ENCODE measurements at places on chromosomes 5 and 9.

DNA sequence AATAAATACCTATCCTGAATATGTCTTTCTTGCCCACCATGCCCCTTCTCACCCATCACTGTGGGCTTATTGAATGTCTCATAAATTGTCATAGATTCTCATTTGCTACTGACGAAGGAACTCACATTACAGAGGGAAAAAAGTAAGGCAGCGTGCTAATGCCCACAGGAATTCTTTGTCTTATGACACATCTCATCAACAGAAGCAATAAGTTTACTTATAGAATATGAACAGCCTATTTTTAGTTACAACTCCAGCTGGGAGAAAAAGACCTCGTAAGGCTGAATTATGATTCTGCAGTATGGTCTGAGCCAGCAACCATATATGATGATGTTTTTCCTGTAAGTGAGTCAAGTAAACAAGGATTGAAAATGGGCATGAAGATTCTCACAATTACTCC is 22.4 kb upstream of the ATG10 start:
- DNase-seq, result no peak

- DNase-seq, result no peak
Observed at GRCh38 chr5:13814301-13814700, 130.2 kb downstream of the DNAH5 start.

DNA sequence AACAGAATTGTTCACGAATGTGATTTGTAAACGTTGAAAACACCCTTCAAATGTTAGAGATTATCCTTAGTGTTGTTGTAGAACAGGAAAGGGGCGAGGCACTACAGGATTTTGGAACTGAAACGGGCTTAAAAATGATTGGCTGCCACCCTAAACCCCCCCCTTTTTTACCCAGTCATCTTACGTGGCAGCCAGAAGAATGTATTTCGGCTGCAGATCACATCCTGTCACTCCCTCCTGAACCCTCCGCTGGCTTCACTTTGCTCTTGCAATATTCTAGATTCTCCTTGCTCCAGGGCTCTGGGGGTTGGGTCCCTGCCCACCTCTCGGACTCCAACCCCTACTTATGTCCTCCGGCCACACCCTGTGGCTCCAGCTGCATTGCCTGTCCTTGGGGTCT is 13.9 kb upstream of the UNC5A start:
- no peak for DNase-seq

DNA sequence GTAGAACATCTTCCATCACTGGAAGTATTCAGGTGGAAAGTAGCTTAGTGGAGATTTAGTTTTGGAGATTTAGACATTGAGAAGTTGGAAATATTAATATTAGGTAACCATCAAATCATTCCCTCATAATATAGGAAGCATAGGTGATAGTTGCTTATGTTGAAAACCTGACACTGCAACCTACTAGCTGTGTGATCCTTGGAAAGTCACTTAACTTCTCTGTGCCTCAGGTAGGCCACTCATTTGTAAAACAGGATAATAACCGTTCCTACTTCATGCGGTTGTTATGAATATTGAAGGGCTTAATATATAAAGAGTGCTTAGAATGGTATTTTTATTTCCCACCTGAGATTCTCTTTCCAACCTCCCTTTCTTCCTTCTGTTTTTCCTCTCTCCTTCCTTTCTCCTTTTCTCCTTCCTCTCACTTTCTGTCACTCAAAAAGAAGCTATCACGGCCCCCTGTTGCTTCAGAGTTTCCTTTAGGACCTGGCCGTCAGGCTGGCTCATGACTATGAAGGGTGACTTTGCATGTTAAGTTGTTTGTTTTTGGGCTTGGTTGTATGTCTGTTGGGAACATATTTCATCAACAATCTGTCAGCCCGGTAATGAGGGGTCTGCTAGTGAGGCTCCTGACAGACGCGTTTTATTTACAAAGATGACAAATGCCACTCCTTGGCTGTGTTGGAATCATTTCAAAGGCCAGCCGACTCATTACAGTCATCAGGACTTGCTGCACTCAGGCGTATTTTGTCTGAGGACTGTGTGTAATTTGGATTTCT is 31.0 kb downstream of the DOCK2 start:
- no peak for DNase-seq

GRCh38 chr5:30849931-30850710 is 343.4 kb upstream of the CDH6 start:
- no peak for DNase-seq

DNA sequence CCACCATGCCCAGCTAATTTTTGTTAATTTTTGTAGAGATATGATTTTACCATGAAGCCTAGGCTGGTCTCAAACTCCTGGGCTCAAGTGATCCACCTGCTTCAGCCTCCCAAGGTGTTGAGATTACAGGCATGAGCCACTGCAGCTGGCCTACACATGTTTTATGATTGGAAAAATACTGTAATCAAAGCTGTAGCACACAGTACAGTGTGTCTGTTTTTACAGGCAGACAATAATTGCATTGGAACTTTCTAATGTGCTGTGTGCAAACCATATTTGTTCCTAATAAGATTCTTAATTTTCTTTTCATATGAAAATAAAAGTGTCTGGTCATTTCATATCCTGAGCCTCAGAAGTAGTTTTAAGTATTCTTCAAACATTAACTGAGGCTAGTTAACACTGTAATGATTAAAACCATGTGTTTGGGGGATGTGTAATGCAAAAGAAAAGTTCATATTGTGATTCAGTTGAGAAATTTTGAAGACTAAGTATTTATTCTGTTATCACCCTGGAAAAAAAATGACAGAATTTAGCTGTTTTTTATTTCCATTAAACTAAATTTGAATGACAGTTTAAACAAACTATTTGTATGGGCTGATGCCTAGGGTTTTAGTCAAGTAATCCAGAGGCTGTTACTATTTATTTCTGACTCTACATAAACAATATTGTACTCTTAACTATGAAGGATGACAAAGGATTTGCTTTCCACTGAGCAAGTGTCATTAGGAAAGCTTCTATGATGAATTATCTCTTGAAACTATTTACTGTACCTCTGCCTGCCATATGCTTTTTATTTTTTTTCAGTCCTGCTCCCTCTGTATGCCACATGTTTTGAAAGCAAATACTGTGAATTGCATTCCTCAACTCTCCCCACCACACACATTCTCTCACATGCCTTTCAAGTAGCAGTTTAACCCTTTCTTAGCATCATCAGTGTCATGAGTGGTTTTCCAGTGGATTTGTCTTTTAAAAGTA is 111.5 kb downstream of the MTREX start:
- DNase-seq, result no peak

- DNase-seq, result no peak
Observed at GRCh38 chr9:121654499-121655140, 3.2 kb downstream of the DAB2IP start.

DNA sequence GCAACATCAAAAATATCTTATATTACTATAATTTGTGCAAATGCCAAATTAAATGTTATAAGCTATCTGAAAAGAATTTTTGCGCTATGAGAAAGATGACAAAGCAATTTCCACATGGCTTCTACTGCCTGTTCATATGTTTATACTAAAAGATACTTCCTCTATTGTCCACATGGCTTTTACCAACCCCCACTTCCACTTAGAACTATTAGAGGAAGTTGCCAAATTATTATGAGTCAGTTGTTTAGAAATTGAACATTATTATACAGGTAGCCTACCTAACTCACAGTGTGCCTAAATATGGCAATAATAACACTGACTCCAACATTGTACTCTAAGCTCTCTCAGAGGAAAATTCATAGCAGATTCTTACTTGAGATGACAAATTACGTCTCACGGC is 37.6 kb upstream of the SLC27A6 start:
- DNase-seq, result no peak

- no peak for DNase-seq
Observed at GRCh38 chr5:157366741-157367674, 93.0 kb upstream of the NIPAL4 start.

GRCh38 chr5:79771387-79771786 is 81.8 kb downstream of the CMYA5 start:
- DNase-seq, result no peak

DNA sequence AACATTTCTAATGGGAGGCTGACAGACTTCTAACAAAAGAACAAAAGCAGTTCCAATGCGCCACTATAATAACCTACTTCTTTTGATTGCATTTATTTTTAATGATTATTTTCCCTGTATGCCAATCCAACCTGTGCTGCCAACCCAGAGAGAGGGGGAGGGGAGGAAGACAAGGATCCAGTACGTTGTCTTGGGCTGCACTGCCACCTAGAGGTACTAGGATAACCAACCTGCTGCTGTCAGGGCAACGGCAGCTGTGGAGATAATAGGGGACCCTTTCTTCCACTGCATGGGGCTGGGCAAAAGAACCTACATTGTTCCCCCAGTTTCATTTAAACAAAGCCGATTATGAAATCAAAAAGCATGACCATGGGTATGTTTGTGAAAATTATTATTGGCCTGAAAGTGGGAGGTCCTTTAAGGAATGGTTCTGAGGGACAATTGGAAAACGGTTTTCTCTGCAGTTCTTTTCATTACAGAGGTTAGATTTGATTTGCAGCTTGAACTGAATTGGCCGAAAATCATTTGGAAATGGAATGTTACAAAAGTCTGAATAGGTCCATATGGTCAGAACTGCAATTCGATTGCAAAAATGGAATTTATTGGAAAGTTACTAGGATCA is 101.3 kb downstream of the RASEF start:
- peak; percentile 20 for DNase-seq

- no peak for DNase-seq
Observed at GRCh38 chr5:170097934-170098333, 7.8 kb upstream of the FOXI1 start.

DNA sequence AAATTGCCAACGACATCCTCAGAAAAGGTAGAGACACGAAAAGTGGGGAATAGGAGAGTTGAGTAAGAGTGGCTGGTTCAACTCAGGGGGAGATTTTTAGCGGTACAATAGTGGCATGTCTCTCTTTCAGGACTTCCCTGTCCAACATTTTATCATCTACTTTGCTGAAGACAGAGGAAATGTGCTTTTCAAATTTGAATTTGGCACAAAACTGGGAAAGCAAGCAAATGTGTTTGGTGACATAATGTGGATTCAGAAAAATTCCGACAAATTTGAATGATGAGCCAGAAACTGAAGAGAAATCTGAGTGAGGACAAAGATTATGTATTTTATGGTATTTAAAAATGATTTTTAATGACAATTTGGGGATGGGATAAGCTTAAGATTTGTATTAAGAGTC is 33.6 kb upstream of the ZNF608 start:
- DNase-seq, result no peak

DNA sequence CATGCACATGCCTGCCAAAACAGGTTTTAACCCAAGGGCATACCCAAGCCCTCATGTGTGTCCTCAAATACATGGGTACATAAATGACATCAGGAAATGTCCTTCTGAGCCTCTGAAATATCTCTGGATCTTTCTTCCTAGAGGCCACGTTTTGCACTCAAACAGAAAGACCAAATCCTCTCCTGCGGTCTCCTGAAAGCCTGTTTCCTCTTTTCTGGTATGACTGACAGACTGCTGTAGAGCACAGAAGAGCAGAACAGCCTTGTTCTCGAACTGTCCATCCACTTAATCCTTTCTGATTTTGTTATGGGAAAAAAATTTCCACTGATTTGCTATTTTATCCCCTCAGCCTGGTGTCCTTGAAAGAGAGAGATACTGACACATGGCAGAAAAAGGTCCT is 107.2 kb downstream of the ASTN2 start:
- DNase-seq, result no peak

GRCh38 chr9:129401623-129402370 is 219.1 kb downstream of the C9orf50 start:
- DNase-seq, result no peak

DNA sequence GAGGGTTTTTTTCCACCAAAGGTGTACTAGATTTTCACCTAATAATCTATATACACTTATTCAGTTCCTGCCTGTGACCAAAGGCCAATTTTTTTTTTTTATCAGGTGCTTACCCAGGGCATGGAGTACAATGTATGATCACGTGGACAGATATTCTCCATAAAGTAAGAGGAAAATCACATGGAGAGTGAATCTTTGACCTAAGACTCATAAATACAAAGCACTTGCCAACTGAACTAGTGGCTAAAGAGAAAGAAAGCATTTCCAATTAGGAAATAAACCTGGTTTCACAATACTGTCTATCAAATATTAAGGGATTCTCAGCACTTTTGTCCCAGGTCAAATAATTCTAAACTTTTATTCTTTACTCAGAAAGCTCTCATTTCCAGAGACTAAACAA is 33.0 kb upstream of the CEP120 start:
- no peak for DNase-seq

GRCh38 chr5:10528056-10528816 is 35.6 kb upstream of the ANKRD33B start:
- DNase-seq, result no peak

DNA sequence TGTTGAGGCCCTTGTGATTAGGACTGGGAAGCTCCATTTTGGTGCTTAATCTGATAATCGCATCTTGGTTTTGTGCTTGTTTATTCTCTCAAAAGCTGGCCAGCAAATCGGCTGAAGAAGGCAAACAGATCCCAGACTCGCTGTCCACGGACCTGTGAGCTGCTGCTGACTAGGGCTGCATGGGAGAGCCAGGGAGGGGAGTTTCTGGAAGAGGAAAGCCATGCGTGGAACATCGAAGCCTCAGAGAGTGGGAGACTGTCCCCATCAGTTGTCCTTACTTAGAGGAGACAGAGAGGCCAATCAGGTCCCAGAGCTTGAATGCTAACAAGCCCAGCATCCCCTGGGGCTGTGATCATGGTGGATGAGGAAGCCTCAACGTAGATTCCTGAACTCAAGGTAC is 23.0 kb upstream of the FOXI1 start:
- DNase-seq, result no peak

DNA sequence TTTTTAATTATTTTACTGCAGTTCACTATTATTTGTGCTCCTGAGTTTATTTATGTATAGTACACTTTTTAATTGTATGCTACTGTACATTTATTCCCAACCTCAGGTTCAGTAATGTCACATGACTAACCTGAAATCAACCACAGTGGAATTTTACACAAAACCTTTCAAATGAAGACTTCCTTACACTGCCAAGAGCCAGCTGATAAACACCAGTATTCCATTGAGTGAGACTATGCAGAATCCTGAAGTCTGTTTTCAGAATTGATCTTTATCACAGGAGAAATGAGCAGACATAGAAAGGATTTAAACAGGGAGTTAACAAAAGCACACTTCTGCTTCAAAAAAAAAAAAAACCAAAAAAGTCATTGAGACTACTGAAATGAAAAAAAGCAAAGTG is 219.5 kb downstream of the PRR16 start:
- no peak for DNase-seq

- no peak for DNase-seq
Observed at GRCh38 chr5:81182396-81183390, 50.4 kb upstream of the CKMT2 start.

- no peak for DNase-seq
Observed at GRCh38 chr5:13998254-13998653, 53.8 kb upstream of the DNAH5 start.

DNA sequence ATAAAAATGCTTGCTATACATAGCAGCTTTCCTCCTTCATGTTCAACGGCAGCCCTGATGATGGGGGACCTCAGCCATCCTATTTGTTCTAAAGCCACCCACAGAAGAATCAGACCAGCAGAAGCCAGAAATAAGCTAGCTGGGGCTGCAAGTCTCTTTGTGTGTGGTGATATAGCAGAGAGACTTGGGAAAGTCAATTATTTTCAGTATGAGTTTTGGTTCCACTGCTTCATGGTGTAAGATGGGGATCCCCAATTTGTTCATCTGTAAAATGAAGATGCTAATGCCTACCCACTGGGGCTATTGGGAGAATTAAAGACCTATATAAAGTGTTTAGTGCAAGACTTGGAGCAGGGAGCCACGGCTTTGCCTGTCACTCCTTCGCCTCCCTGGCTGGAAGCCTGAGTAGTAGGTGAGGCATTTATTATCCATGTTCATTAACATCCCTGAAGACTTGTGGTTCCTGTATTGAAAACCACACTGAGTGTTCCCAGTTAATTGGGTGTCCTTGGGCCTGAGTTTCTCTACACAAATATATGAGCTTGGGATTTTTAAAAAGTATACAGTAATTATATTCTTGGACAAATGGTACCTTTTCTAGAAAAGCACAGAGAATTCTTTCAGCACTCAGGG is 210.1 kb upstream of the SLC24A2 start:
- DNase-seq, result no peak
